ENCODE measurements at places on chromosomes 7 and 10. TPM values are rescaled to one million over a fixed set of nuclear protein-coding genes. Genes with fewer than 3 reads are reported as not detected.

- no peak for DNase-seq
- peak overlapping the region; percentile 24 for H3K4me3 ChIP-seq
- peaks cover 96% of the 10 kb centered on the region for H3K27me3 ChIP-seq
- H3K36me3 ChIP-seq: no peaks in the 10 kb centered on the region
Measured at GRCh38 chr7:19116121-19117090, 1.0 kb downstream of the TWIST1 start.

- H3K27ac ChIP-seq: peak overlapping the region; percentile 91
- H3K27me3 ChIP-seq: no peaks in the 10 kb centered on the region
- peak; percentile 41 for DNase-seq
- peak overlapping the region; percentile 86 for H3K4me3 ChIP-seq
- H3K4me1 ChIP-seq: peaks cover 47% of the 10 kb centered on the region
- no peaks in the 10 kb centered on the region for H3K36me3 ChIP-seq
Measured at GRCh38 chr10:58335306-58336005, 650 bp downstream of the UBE2D1 start.

- H3K4me1 ChIP-seq: peaks cover 9% of the 10 kb centered on the region
- H3K27ac ChIP-seq: peak overlapping the region; percentile 77
- no peaks in the 10 kb centered on the region for H3K36me3 ChIP-seq
- DNase-seq: peak; percentile 60
Measured at GRCh38 chr10:74824900-74825370, 1.5 kb upstream of the KAT6B start.

DNA sequence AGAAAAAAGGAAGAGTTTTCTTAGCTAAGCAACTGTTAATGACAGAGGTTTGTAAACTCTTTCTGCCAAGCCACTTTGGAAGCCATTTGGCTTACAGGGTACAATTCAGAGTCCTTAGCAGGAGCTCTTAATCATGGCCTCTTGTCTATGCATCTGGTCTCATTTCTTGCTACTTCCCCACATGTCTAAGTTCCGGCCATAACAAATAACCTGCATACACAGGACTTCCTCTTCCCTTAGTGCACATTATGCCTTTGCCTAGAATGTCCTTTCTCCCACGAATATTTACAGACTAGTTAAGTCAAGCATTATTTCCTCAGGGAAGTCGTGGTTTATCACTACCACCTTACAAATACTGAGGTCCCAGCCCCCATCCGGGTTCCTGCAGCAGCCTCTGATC is 8.6 kb upstream of the UPF2 start:
- no peaks in the 10 kb centered on the region for H3K36me3 ChIP-seq
- DNase-seq: no peak
- peak overlapping the region; percentile 73 for H3K27ac ChIP-seq
- no peaks in the 10 kb centered on the region for H3K27me3 ChIP-seq

GRCh38 chr7:86786376-86786775 is 142.7 kb downstream of the GRM3 start:
- H3K27me3 ChIP-seq: no peaks in the 10 kb centered on the region
- H3K4me1 ChIP-seq: no peaks in the 10 kb centered on the region
- no peak overlapping the region for H3K27ac ChIP-seq
- DNase-seq: peak; percentile 61
- no peaks in the 10 kb centered on the region for H3K36me3 ChIP-seq

- H3K27ac ChIP-seq: no peak overlapping the region
- H3K4me1 ChIP-seq: no peaks in the 10 kb centered on the region
- H3K27me3 ChIP-seq: no peaks in the 10 kb centered on the region
- DNase-seq: no peak
- no peaks in the 10 kb centered on the region for H3K36me3 ChIP-seq
Measured at GRCh38 chr7:57308631-57309408, 141.2 kb upstream of the ZNF716 start.

- H3K27ac ChIP-seq: no peak overlapping the region
- H3K27me3 ChIP-seq: no peaks in the 10 kb centered on the region
- H3K4me3 ChIP-seq: no peak overlapping the region
- H3K36me3 ChIP-seq: no peaks in the 10 kb centered on the region
- no peak for DNase-seq
Measured at GRCh38 chr10:118394301-118395200, 52.4 kb upstream of the FAM204A start.

DNA sequence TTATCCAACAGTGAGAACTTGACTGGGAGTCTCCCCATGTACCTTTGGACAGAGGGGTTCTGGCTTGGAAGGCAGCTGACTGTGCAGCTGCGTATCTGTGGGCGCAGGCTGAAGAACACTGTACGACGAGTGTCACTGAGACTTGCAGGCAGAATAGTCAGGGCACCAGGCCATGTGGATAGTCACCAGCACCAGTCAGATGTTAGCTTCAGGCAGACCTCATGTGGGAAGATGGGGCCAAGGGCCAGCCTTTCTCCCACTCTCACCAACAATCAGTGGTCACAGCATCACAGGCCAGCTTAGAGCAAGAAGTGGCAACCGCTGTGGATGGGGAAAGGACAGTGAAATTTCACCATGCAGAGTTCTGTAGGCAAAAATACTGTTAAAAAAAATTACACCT is 43.4 kb upstream of the GJD4 start:
- no peaks in the 10 kb centered on the region for H3K27me3 ChIP-seq
- H3K27ac ChIP-seq: no peak overlapping the region
- H3K36me3 ChIP-seq: no peaks in the 10 kb centered on the region
- H3K4me1 ChIP-seq: no peaks in the 10 kb centered on the region

- H3K4me1 ChIP-seq: no peaks in the 10 kb centered on the region
- no peak overlapping the region for H3K4me3 ChIP-seq
- H3K27me3 ChIP-seq: no peaks in the 10 kb centered on the region
- DNase-seq: no peak
Measured at GRCh38 chr7:121305109-121305508, 23.7 kb upstream of the WNT16 start.

GRCh38 chr7:6637544-6638229 is 569 bp downstream of the ZNF316 start:
- H3K36me3 ChIP-seq: no peaks in the 10 kb centered on the region
- H3K27ac ChIP-seq: peak overlapping the region; percentile 70
- peak overlapping the region; percentile 88 for H3K4me3 ChIP-seq
- peaks cover 7% of the 10 kb centered on the region for H3K4me1 ChIP-seq

- H3K27ac ChIP-seq: no peak overlapping the region
- no peaks in the 10 kb centered on the region for H3K36me3 ChIP-seq
- DNase-seq: no peak
- H3K4me1 ChIP-seq: no peaks in the 10 kb centered on the region
- peak overlapping the region; percentile 21 for H3K4me3 ChIP-seq
Measured at GRCh38 chr10:103554488-103555324, 61.2 kb downstream of the NEURL1 start.

DNA sequence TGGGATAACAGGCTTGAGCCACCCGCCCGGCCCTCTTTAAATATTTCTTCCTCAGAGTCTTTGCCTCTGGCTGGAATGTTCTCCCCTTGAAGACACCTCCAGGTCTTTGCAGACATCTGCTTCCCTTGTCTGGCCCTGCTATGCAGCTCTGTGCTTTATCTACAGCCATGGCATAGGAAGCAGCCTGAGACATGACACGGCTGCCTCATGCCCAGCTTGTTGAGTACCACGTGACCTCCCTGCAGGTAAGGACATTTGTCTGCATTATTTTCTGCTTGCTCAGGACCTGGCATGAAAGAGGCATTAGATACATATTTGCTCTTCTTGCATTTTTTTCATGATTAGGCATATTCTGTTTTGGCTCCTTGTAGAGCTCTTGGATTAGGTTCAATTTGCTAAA is 113.8 kb upstream of the KLF6 start:
- no peak overlapping the region for H3K4me3 ChIP-seq
- H3K27ac ChIP-seq: no peak overlapping the region
- H3K36me3 ChIP-seq: no peaks in the 10 kb centered on the region
- H3K27me3 ChIP-seq: no peaks in the 10 kb centered on the region
- DNase-seq: no peak

DNA sequence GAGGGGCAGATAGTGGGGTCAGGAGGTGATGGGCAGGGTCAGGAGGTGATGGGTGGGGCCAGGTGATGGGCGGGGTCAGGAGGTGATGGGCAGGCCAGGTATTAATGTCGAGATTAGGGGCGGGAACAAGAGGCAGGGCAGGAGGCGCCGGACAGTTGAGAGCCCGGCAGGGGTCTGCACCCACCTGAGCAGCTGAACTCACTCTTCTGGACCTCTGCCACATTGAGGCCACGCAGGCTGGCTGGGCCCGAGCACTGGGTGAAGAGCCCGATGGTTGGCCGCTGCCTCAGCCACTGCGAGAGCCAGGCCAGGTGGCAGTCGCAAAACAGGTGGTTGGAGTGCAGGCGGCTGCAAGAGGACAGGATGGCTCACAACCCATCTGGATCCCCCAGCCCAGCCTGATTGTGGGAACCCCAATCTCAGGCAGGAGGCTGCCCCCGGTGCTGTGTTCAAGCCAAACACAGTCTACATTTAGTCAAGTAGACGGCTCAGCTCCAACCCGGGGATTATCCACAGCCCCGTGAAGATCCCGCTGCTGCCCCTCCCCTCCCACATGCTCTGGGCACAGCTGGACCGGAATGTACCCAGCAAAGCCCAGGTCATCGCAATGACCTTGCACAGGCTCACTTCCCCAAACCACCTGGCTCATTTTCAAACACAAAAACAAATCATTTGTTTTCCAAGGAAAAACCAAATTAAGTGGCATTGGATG is 122.3 kb downstream of the SLIT1 start:
- H3K36me3 ChIP-seq: no peaks in the 10 kb centered on the region
- no peaks in the 10 kb centered on the region for H3K4me1 ChIP-seq
- no peak for DNase-seq
- no peak overlapping the region for H3K27ac ChIP-seq
- H3K27me3 ChIP-seq: peaks cover 15% of the 10 kb centered on the region
- H3K4me3 ChIP-seq: no peak overlapping the region

DNA sequence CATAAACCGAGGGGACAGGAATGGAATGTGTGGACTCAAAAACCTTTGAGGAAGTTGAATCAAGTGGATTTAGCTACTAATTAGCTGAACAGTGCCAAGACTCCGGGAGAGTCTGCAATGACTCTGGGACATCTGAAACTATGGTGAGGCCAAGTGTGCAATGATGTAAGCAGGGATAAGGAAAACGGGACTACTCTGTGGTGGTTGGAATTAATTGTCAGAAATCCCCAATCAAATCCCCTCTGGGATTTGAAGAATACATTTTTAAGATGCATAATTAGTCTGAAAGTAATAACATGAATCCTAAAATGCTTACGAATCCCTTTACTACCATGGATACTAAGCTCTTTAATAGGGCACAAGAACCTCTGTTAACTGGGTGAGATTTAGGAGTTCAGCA is 602.8 kb downstream of the NRG3 start:
- H3K4me3 ChIP-seq: no peak overlapping the region
- H3K36me3 ChIP-seq: no peaks in the 10 kb centered on the region
- no peak overlapping the region for H3K27ac ChIP-seq
- no peaks in the 10 kb centered on the region for H3K4me1 ChIP-seq
- DNase-seq: no peak

DNA sequence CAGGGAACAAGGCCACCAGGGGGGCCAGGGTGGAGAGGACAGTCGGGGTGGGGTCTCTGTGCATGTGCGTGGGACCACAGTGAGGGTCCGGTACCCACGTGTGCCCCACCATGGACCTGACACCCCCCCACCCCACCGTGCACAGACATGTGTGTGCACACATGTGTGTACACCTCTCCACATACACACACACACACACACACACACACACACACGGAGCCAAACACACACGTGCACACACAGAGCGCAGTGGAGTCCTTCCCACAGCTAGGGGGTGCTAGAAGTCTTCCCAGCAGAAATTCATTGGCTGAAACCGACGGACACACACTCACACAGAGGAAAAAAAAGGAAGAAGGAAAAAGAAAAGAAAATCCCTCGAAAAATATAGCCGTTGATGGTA is 42.8 kb upstream of the GNA12 start:
- no peaks in the 10 kb centered on the region for H3K4me1 ChIP-seq
- DNase-seq: peak; percentile 76
- no peaks in the 10 kb centered on the region for H3K36me3 ChIP-seq
- no peaks in the 10 kb centered on the region for H3K27me3 ChIP-seq
- H3K27ac ChIP-seq: no peak overlapping the region

DNA sequence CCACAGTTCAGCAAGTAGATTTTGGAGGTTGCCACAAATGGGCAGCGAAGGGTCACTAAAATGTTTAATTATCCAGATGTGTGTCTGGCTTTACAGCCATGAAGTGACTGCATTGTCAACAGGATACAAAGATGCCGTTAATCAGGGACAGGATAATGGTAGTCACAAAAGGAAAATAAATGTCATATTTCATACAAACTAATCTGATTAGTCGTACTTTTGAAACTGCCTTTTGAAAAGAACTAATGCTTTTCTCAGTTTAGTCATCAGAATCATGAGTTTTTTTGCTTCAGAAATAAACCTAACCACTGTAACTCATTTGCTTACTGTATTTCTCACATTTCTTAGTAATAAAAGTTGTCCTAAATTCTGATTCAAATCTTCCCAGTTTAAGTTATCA is 22.2 kb upstream of the WNT16 start:
- H3K36me3 ChIP-seq: no peaks in the 10 kb centered on the region
- H3K4me3 ChIP-seq: no peak overlapping the region
- H3K27me3 ChIP-seq: no peaks in the 10 kb centered on the region
- H3K27ac ChIP-seq: no peak overlapping the region

DNA sequence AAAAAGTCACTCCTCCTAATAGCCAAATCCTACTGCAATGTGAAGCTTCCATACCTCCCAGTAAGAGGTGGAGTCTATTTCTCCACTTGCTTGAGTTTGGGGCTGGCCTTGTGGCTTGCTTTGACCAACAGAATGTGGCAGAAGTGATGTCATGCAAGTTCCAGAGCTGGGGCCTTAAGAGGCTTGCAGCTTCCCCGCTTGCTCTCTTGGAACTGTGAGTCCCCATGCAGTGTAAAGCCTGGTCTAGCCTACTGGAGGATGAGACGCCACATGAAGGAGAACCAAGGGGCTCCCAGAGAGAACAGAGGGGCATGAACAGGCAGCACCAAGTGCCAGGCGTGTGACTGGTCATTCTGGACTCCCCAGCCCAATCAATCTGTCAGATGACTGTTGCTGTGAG is 58.6 kb upstream of the OPALIN start:
- H3K4me3 ChIP-seq: no peak overlapping the region
- no peaks in the 10 kb centered on the region for H3K36me3 ChIP-seq
- peaks cover 12% of the 10 kb centered on the region for H3K27me3 ChIP-seq
- peaks cover 6% of the 10 kb centered on the region for H3K4me1 ChIP-seq
- DNase-seq: no peak

- no peak overlapping the region for H3K4me3 ChIP-seq
- H3K27me3 ChIP-seq: no peaks in the 10 kb centered on the region
- H3K36me3 ChIP-seq: no peaks in the 10 kb centered on the region
- DNase-seq: no peak
Measured at GRCh38 chr7:151721694-151722093, 155.2 kb downstream of the PRKAG2 start.

GRCh38 chr7:137001478-137001877 is 133.0 kb downstream of the CHRM2 start:
- no peaks in the 10 kb centered on the region for H3K4me1 ChIP-seq
- no peak overlapping the region for H3K4me3 ChIP-seq
- no peaks in the 10 kb centered on the region for H3K36me3 ChIP-seq
- DNase-seq: no peak

The OPALIN gene
- not detected for total RNA-seq

The CYP26C1 gene
- 0.09 TPM for total RNA-seq

The CALML3 gene
- not detected for total RNA-seq

The HOXA1 gene
- 0.50 TPM for total RNA-seq

The SLC39A12 gene
- total RNA-seq: 0.15 TPM

The SFTPA1 gene
- 11,086 TPM for total RNA-seq

The CPA2 gene
- total RNA-seq: not detected
